ENCODE measurements at places on chromosomes 16 and 17. TPM values are rescaled to one million over a fixed set of nuclear protein-coding genes. Genes with fewer than 3 reads are reported as not detected.

Gene TOX3
- total RNA-seq: 8.6 TPM

Gene HS3ST4
- total RNA-seq: 3.9 TPM

Gene KRTAP9-4
- not detected for total RNA-seq

Gene CTDNEP1
- 133 TPM for total RNA-seq

Gene FBXO31
- 20.3 TPM for total RNA-seq

Gene FBXW10
- not detected for total RNA-seq

Gene PITPNM3
- 3.6 TPM for total RNA-seq

Gene ZNF19
- total RNA-seq: 7.7 TPM

Gene MRPL12
- 113 TPM for total RNA-seq

Gene NPIPA5
- total RNA-seq: 3.7 TPM

Gene COG7
- 31.3 TPM for total RNA-seq

DNA sequence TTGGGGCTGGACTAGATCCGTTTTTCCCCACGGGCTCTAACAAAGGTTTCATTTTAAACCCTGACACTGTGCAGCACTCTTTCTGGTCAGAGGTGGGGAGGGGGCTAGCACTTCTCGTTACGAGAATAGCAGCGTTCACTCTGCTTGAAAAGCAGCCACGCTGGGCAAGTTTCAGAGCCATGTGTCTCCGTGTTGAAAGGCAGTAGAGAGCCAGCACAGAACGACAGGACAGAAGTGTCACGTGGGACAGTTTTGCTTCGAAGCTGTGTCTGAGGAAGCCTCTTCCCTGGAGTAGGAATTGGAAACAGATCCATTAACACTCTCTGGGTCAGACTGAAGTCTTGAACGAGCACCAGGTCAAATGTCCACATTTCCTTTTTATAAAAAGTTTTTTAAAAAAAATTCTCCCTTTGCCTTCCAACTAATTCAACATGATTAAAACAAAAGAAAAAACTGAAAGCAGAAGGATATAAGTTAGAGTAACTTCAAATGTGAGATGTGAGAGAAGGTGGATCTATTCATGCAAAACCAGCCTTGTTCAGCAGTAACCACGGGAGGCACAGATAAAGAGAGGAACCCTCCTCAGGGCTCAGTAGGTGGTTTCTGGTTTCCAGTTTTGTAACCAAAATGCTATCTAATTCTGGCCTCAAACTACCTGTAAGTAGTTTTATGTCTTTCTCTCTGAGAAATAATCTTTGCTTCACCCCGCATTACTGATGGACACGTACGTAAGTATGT lies 65.0 kb downstream of the SMG6 start:
- peaks cover 66% of the 10 kb centered on the region for H3K36me3 ChIP-seq
- peaks cover 24% of the 10 kb centered on the region for H3K4me1 ChIP-seq
- no peak overlapping the region for H3K4me3 ChIP-seq
- no peaks in the 10 kb centered on the region for H3K27me3 ChIP-seq
- DNase-seq: no peak
- no peak overlapping the region for H3K27ac ChIP-seq

DNA sequence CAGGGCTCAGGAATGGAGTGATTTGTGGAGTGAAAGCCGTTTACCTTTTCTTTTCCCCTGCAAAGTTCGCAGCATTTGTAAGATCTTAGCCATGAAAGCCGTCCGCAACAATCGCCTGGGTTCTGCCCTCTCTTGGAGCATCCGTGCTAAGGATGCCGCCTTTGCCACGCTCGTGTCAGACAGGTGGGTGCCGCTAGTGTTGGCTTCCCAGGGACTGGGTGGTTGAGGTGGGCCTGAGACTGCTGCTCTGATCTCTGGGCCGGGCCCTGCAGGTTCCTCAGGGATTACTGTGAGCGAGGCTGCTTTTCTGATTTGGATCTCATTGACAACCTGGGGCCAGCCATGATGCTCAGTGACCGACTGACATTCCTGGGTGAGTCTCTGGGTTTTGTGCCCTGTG lies 27.3 kb downstream of the NUP85 start:
- no peaks in the 10 kb centered on the region for H3K4me1 ChIP-seq
- no peak overlapping the region for H3K4me3 ChIP-seq

GRCh38 chr17:67574658-67575293 lies 143.0 kb upstream of the NOL11 start:
- H3K4me3 ChIP-seq: no peak overlapping the region
- no peaks in the 10 kb centered on the region for H3K27me3 ChIP-seq
- no peaks in the 10 kb centered on the region for H3K36me3 ChIP-seq
- no peak overlapping the region for H3K27ac ChIP-seq
- H3K4me1 ChIP-seq: no peaks in the 10 kb centered on the region
- DNase-seq: no peak

DNA sequence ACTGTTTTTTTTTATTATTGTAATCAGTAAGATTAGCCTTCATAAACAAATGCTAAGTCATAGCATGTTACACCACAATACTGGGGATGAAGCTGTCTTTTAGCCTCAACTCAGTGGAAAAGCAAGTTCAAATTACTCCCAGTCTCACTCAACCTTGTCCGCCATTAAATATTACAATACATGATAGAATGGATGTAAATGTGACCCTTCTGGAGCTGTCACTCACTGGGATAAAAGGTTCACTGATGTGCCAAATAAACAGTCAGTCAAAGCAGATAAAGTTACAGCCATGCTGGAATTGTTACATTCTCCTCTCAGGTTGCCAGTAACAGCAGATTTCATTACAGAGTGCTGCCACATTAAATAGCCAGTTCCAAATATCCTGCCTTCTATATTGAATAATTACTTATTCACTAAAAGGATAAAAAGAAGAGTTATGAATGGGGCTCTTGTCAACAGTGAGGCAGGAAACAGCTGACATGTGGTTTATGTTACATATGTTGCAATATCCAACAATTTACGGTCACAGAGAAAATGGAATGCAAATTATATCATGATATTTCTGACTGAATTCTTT lies 53.4 kb downstream of the BRIP1 start:
- no peak overlapping the region for H3K27ac ChIP-seq
- H3K27me3 ChIP-seq: no peaks in the 10 kb centered on the region
- no peak for DNase-seq
- H3K4me1 ChIP-seq: peaks cover 5% of the 10 kb centered on the region
- no peaks in the 10 kb centered on the region for H3K36me3 ChIP-seq

DNA sequence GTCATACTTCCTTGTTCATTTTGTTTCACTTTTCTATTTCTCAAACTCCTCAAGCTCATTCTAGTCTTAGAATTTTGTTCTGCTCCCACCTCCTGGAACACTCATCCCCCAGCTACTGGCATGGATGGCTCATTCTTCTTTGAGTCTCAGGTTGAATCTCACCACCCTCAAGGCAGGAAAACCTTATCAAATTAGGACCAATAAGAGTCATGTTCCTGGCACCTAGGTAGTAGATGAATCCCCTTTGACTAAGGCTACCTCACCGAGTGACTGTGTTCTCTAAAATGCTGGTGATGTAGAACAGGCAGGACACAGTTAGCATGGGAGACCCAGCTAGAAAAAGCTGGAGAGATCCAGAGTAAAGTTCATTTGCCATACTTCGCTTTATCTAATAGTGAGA lies 1050.8 kb upstream of the EEF2KMT start:
- no peak for DNase-seq
- H3K36me3 ChIP-seq: no peaks in the 10 kb centered on the region
- no peaks in the 10 kb centered on the region for H3K27me3 ChIP-seq
- H3K27ac ChIP-seq: no peak overlapping the region
- H3K4me3 ChIP-seq: no peak overlapping the region
- H3K4me1 ChIP-seq: no peaks in the 10 kb centered on the region

DNA sequence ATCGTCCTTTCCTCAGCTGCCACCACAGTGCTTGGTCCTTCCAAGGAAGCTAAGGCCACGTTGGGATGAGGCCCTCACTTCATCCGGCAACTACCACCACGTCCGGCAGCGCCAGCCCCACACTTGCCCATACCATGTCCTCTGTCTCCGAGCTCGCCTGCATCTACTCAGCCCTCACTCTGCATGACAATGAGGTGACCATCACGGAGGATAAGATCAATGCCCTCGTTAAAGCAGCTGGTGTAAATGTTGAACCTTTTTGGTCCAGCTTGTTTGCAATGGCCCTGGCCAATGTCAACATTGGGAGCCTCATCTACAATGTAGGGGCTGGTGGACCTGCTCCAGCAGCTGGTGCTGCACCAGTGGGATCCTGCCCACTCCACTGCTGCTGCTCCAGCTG lies 44.9 kb downstream of the TTC19 start:
- no peaks in the 10 kb centered on the region for H3K27me3 ChIP-seq
- no peak overlapping the region for H3K27ac ChIP-seq
- H3K4me3 ChIP-seq: no peak overlapping the region
- DNase-seq: peak; percentile 62
- peaks cover 88% of the 10 kb centered on the region for H3K36me3 ChIP-seq

GRCh38 chr16:4275861-4276260 lies 3.0 kb upstream of the TFAP4 start:
- no peaks in the 10 kb centered on the region for H3K4me1 ChIP-seq
- no peaks in the 10 kb centered on the region for H3K27me3 ChIP-seq
- H3K27ac ChIP-seq: no peak overlapping the region
- H3K36me3 ChIP-seq: no peaks in the 10 kb centered on the region
- no peak overlapping the region for H3K4me3 ChIP-seq

- DNase-seq: no peak
- no peaks in the 10 kb centered on the region for H3K4me1 ChIP-seq
- H3K27ac ChIP-seq: no peak overlapping the region
- no peaks in the 10 kb centered on the region for H3K36me3 ChIP-seq
These were observed 50.5 kb upstream of the ZNF469 start for GRCh38 chr16:88331989-88332920.

DNA sequence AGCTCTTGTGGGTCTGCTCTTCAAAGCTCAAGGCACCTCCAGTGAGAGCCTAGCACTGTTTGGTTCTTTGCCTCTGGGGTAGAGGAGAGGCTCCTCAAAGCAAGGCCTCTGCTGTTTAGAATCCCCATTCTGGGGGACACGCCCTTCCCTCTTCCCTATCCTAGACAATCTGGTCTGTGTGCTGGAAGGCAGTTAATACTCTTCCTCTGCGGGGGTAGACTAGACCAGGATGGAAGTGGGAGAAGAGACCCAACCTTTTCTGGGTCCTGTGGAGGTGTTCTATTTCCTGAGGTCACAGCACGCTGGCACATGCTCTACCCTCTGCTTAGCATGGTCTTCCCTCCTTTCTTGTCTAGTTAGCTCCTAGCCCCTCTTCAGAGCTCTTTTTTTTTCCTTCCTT lies 7.7 kb downstream of the ERAL1 start:
- no peaks in the 10 kb centered on the region for H3K27me3 ChIP-seq
- peaks cover 21% of the 10 kb centered on the region for H3K36me3 ChIP-seq
- no peak overlapping the region for H3K4me3 ChIP-seq

GRCh38 chr17:65292430-65292829 lies 155.3 kb downstream of the RGS9 start:
- no peak overlapping the region for H3K4me3 ChIP-seq
- H3K4me1 ChIP-seq: no peaks in the 10 kb centered on the region
- no peak overlapping the region for H3K27ac ChIP-seq
- no peak for DNase-seq
- H3K27me3 ChIP-seq: no peaks in the 10 kb centered on the region

- H3K4me1 ChIP-seq: peaks cover 19% of the 10 kb centered on the region
- H3K27me3 ChIP-seq: no peaks in the 10 kb centered on the region
- no peak overlapping the region for H3K4me3 ChIP-seq
- H3K36me3 ChIP-seq: peaks cover 19% of the 10 kb centered on the region
These were observed 17.8 kb upstream of the NAGLU start for GRCh38 chr17:42518046-42518754.

DNA sequence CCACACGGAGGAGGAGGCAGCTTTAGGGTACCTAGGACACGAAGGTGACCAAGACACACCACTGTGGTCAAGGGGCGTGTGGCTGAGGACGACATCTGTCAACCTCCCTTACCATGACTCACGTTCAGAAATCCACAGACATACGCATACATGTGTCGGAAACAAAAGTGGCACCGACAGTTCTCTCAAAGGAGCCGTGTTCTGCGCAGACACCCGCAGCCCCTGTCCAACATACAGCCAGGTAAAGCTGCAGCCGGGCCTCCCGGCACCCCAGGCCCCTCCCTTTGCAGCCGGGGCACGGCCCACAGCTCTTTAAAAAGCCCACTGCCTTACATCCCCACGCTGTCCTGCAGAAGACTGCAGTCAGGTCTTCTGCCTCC lies 40.5 kb upstream of the KLHDC4 start:
- H3K36me3 ChIP-seq: no peaks in the 10 kb centered on the region
- H3K27ac ChIP-seq: peak overlapping the region; percentile 84
- no peaks in the 10 kb centered on the region for H3K27me3 ChIP-seq
- no peak for DNase-seq
- H3K4me1 ChIP-seq: no peaks in the 10 kb centered on the region

- no peaks in the 10 kb centered on the region for H3K36me3 ChIP-seq
- no peak overlapping the region for H3K4me3 ChIP-seq
- DNase-seq: no peak
These were observed 8.9 kb downstream of the RHBDF2 start for GRCh38 chr17:76492123-76492988.

DNA sequence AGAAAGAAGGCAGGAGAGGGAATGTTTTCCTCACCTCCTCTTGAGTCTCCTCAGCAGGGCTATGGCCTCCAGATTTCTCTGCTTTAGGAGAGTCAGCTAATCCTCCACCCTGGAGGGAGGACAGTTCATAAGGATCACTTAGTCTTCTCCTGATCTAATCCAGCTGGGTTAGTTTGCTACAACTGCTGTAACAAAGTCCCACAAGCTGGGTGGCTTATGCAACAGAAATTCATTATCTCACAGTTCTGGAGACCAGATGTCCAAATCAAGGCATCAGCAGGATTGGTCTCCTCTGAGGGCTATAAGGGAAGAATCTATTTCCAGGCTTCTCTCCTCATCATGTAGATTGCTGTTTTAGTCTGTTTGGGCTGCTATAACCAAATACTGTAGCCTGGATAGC lies 40.6 kb upstream of the XYLT1 start:
- no peaks in the 10 kb centered on the region for H3K36me3 ChIP-seq
- H3K4me1 ChIP-seq: no peaks in the 10 kb centered on the region
- no peak for DNase-seq
- H3K27me3 ChIP-seq: no peaks in the 10 kb centered on the region
- no peak overlapping the region for H3K27ac ChIP-seq
- no peak overlapping the region for H3K4me3 ChIP-seq

All from endodermal cell (in vitro differentiated cells).